ENCODE measurements at places on chromosomes 16 and 17.

GRCh38 chr16:9099131-9099625 lies 7.7 kb downstream of the HAPSTR1 start:
- no peak for DNase-seq

GRCh38 chr17:58593123-58593522 lies 78.7 kb upstream of the MTMR4 start:
- no peak for DNase-seq

- DNase-seq: no peak
Observed at GRCh38 chr16:78882751-78883150, 717.8 kb downstream of the MAF start.

GRCh38 chr17:69709441-69709840 lies 294.9 kb downstream of the MAP2K6 start:
- DNase-seq: no peak

GRCh38 chr16:76955629-76956028 lies 235.4 kb upstream of the MON1B start:
- no peak for DNase-seq

DNA sequence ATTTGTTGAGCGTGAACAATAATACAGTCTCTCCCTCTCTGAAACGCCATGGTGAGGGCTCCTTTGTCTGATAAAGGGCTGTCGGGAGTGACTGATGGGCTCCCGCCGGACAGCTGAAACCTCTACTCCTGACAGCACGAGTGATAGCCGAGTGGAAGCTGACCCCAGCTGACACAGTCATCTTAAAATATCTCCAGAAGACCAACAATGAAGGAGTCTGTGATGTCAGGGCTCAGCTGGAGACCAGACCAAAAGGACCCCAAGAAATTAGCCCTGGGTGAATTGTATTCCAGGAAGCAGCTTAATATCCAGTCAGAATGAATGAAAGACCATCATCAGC lies 22.4 kb downstream of the CCDC182 start:
- no peak for DNase-seq

GRCh38 chr17:7774055-7774521 lies 56.5 kb downstream of the DNAH2 start:
- DNase-seq: no peak

DNA sequence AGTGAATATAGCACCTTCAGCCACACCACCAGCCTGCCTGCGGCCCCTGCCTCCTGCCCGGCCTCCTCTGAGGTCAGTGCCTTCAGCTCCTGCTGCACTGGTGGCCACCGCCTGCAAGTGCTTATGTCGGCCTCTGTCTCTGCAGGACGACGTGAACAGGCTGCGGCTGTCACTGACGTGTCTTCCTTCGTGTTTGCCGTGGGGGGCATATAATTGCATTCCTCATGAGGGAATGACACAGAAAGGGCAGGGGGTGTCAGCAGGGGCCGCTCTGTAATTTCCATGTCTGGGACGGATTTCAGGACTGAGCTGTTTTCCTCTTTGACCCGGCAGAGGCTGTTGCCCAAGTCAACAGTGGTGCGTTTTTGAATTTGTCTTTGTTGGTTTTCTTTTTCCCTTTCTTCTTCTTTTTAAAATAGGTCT lies 28.5 kb downstream of the CMIP start:
- DNase-seq: no peak

GRCh38 chr17:51638971-51639370 lies 378.6 kb downstream of the UTP18 start:
- DNase-seq: no peak

- DNase-seq: peak; percentile 14
Observed at GRCh38 chr16:79250502-79251098, 349.9 kb downstream of the MAF start.

GRCh38 chr17:9538626-9539025 lies 37.0 kb downstream of the STX8 start:
- no peak for DNase-seq

GRCh38 chr17:62599964-62600657 lies 27.4 kb upstream of the MRC2 start:
- DNase-seq: no peak

GRCh38 chr16:78764478-78764877 lies 665.0 kb downstream of the WWOX start:
- no peak for DNase-seq

- no peak for DNase-seq
Observed at GRCh38 chr17:73390851-73391250, 79.0 kb upstream of the CDC42EP4 start.

DNA sequence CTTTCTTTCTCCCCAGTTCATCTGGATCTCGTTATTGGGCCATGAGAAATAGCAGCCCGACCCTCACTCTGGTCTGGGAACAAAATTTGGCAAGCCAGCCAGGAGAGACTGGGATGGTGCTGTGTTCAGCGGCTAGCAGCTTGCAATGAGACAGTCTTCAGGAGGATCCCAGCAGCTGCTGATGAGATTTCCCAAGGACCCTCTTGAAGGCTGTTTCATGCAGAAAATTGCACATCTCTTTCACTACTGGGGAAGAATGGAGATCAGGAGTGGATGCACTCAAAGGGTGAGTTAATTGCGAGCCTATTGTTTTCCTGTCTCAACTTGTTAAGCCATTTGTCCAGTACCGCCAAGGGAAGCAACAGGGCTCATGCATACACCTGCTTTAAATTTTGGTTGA lies 5.5 kb upstream of the COIL start:
- DNase-seq: no peak

DNA sequence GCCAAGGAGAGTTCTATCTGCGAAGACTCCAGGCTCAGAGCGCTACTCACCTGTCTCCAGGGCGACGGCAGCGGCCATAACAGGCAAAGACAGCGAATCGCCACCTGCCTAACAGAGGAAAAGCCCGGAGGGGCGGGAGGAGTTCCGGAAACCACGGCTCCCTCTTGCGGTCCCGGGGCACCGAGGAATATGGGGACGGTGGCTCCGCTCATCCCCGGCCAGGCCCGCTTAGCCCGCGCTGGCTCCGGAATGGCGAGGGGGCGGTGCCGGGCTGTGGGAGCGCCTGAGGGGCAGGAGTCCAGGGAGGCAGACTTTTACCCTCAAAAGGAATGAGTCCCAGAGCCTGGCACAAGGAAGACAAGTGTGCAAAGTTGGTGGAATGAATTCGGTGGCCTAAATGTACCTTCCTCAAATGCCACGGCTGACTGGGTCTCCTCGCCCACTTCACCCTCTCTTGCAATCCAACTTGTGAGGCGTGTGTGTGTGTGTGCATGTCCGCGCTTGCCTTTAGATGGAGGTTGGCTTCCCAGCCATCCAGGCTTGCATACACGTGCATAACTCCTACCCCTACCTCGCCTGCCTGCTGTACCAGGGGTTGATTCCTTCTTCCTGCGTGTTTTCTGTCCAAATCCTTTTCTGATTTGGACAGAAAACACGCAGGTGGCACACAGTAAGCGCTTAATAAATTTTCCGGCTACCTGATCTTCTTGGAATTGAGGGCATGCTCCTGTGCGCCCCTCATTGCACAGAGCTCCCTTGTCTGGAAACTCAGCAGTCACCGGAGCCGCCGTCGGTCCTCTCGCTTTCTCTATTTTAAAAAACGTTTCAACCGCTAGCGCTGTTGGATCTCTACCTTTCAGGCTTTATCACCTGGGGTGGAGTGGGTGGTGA lies 3.5 kb downstream of the C17orf100 start:
- no peak for DNase-seq

- DNase-seq: no peak
Observed at GRCh38 chr16:71552698-71553503, 24.0 kb downstream of the TAT start.

DNA sequence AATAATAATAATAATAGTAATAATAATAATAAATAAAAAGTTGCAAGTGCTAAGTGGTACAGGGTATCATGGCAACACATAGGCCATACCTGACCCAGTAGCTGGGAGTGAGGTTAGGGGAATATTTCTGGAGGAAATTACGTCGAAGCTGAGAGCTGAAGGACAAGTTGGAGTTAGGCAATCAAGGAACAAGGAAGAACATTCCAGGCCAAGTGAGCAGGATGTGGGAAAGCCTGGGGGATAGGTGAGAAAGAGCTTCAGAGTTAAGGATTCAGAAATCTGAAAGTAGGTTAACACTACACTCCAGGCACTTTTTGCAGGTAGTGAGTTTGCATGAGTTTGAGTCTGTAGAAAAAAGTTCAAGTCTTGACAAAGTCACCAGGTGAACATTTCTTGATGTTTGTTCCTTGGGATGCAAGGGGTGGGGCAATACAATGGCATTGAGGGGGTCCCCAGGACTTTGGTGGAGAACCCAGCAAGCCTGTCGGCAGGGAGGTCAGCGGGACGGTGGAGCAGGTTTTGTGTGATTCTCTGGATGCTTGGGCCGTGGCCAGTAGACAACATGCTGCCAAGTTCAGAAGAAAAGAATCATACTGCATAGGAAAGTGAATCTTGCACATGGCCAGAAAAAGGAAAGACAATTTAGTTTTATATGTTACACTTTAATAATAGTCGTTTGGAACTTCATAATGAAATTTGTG lies 27.7 kb upstream of the MPHOSPH6 start:
- DNase-seq: no peak

GRCh38 chr17:80318166-80318565 lies 57.5 kb downstream of the RNF213 start:
- no peak for DNase-seq

- DNase-seq: no peak
Observed at GRCh38 chr16:6059671-6060070, 962.1 kb upstream of the EEF2KMT start.

- DNase-seq: peak; percentile 63
Observed at GRCh38 chr17:68437979-68438822, 19.1 kb downstream of the WIPI1 start.

- DNase-seq: no peak
Observed at GRCh38 chr17:4144422-4144747, 1.4 kb downstream of the CYB5D2 start.

DNA sequence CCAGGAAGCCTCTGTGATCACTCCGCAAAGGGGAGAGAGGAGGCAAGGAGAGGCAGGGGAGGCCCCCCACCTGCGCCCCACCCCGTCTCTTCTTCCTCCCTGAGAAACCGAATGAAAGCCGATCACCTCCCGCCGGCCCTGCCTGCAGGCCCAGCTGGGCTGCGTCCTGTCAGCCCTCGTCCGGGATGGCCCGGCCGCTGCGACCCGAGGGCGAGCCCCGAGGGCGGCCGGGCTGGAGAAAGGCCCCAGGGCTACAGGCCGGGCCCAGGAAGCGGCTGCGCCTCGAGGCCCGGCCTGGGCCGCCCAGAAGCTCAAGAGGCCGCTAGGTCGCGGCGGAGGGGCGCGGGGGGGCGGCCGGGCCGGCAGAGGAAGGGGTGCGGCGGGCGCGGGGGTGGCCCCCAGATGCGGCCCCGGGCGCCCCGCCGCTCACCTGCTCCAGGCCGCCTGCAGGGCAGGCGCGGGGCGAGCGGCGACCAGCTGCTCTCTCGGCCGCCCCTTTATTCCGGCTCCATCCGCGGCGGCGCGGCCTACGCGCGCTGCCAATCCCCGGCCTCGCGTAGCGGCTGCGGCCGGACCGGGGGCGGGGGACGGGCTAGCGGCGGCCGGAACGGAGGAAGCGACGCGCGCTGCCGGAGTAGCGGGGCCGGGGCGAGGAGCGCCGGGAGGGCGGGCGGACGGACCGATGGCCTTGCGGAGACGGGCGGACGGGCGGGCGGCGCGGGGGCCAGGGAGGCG lies at the start of gene ZNF319:
Gene ZNF319 (minus strand): TSS at position 702 of the 735 bp plus-strand sequence. CDS start 2,407 bp downstream, outside the sequence.
- no peak for DNase-seq

DNA sequence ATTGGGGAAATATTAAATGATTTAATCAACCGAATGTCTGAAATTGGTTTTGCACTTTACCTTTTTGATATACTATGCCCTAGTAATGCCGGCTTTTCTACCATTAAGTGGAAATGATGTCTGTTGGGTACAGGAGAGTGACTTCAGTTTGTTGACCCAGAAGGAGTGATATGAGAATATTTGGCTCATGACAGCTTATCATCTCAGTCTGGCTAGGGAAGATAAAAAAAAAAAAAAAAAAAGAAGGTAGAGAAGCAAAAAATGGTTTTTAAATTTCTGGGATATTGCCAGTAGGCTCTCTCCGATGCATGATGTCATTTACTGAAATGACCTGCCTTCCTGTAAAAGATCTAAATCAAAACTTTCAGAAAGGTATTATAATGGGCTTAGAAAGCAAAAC lies 69.0 kb downstream of the CNTNAP4 start:
- DNase-seq: no peak

DNA sequence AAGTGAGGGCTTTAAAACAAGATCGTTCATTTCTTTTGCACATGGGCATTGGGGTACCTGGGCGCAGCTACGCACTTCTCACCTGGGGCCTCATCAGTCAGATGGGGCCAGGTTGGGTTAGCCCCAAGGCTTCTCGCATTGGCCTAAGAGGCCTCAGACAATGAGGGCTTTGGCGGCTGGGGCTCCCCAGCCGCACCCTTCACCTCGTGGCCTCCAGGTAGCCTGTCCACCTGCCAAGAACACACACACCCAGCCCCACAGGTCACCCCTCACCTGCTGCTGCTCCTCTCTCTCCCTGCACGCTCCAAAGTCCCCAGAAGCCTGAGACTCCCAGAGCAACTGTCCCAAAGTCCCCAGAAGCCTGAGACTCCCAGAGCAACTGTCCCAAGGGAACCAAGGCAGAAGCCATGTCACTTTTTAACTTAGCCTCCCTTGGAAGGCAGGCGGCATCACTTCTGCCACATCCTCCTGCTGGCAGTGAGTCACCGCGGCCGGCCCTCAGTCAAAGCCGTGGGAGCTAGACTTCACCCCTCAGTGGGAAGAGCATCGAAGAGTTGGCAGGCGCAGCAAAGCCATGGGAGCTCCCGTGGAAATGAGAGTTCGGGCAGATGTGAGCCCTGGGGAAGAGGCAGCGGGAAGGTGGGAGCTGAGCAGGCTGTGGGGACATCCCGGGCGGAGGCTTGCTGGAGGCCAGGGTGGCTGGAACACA lies 78.9 kb upstream of the PLCG2 start:
- DNase-seq: no peak

GRCh38 chr16:56709443-56710040 lies 20.4 kb upstream of the NUP93 start:
- no peak for DNase-seq

DNA sequence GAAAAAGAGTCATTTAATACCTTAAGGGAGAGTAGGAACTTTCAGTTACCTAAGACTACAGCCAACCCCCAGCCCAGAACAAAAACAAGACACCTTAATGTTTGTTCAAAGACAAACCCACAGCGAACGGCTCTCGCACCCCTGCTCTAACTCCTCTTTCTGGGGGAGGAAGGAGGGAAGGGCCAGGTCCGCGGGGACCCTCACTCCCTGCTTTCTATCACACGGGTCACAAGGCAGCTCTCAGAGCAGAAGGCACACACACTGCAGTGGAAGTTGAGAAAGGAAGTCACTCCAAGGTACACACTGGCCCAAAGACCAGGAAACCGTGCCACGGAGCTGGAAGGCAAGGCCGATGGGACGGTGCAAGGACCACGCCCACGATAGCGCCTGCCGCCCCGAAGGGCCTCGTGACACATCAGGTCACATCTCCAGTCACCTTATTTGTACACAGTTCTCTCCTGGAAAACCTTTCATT lies 10.0 kb downstream of the LITAFD start:
- DNase-seq: no peak

All from liver (tissue), 10 donors.